ENCODE measurements at places on chromosomes 5 and 9.

DNA sequence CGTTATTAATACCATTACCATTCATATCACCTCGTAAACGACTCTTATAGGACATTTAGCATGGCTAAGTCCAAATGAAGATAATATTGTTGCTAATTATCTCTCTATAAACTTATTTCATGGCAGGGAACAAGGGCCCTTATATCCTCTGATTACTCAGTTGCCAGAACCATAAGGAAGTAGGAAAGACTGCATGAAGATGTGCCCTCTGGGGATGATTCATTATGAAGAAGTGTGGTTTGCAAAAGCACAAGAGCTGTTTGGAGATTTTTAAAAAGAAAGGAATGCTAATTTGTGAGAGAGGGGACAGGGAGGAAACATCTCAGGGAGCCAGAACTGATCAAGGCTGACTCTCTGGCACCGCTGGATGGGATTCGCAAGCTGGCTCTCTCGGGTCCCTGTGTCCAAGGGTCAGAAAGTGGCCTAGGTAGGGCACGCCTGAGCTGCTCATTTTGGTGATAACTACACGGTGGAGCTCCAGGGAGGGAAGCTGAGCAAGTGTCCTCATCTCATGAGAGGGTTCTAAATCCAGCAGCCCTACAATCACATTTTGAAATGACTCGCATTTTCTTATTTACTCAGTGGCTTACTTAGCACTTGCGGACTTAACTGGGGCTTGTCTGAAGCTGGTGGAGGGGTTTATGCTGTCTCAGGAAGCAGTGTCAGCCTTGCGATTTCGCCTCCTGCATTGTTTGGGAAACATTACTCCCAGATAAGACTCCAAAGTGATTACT, 136.8 kb downstream of the C5orf15 start:
- DNase-seq, result no peak

DNA sequence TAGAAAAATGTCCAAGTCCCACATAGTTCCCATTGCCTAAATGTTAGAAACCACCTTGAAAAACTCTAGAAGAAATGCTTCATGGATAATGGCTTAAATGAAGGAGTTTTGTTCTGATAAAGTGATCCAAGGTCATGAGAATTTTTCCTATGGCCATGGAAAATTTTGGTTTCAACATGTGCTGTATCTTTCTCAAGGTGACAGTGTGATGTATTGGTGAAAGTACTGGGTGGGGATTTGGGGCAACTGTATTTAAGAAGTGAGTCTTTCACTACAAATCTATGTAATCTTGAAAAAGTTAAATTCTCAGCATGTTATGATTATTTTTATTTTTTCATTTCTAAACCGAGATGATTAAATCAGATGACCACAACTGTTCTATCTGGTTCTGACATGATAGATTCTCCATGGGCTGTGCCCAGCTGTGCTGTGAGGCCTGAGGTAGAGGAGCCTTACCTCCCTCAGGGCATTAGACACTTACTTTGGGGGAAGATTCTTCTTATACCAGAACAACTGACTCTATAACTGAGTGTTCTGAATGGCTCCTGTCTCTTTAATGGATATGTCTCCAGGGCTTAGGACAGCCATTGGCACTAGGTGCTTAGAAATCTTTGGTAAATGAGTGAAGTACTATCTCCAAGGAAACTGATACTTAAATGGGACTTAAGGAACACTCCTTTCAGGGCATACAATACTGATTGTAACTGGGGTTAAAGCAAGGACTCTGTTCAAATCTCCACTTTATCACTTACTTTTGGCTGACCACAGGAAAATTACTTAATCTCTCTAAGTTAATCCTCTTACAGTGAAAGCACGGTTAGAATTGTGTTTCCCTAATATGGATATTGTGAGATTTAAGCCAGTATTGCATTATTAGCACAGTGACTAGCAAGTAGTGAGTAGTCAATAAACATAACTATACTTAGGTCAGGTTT, 397.4 kb upstream of the MEF2C start:
- no peak for DNase-seq

DNA sequence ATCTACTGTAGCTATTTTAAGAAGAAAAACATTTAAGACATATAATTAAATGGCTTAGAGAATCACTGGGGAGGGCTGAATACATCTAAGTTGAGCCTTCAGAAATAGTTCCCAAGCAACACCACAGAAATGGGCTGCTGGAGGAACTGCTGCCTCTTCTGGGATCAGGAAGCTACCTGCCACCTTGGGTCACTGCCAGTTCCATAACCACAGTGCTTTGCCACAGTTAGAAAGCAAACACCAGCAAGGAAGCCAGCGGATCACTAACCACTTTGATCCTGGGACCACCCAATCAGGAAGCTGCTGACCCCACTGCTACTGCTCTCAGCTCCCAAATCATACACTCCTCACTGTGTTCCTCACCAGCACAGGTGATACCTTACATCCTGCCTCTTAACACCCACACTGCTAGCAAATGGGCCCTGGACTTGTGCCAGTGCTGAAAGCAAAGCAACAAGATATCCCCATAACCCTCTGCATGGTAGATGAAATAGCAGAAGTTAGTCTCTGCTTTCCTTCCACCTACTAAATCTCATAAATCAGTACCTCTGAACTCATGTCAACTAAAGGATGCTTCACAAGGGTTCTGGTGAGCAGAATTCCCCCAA, 346.9 kb downstream of the DEPDC1B start:
- DNase-seq, result no peak

GRCh38 chr5:178527458-178528307, 62.5 kb downstream of the COL23A1 start:
- no peak for DNase-seq

DNA sequence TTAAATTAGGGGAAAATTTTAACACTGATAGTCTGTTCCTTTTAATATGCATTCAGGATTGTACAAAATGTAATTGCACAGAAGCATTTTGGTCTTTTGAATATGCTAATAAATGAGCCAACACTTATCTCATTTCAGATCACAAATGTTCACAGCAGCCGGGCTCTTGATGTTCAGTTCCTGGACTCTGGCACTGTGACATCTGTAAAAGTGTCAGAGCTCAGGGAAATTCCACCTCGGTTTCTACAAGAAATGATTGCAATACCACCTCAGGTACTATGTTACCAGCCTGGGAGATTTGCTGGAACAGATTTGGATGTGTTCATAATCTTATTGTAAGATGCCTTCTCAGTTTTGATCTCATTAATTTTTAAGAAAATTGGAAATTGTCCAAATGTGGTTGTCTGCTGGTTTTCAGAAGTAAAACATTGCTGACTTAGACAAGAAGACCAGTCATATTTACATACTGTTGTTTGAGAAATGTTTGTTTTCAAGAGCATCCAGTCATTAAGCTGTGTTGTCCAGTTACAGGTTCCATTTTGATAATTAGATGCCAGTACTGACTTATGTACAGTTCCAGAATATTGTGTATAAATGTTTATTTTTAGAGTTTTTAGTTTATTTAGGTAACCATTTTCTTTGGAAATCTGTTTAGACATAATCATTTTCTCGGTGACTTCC, 23.0 kb upstream of the TMOD1 start:
- DNase-seq, result no peak

- DNase-seq, result no peak
Measured at GRCh38 chr9:129283705-129284606, 105.9 kb upstream of the IER5L start.

DNA sequence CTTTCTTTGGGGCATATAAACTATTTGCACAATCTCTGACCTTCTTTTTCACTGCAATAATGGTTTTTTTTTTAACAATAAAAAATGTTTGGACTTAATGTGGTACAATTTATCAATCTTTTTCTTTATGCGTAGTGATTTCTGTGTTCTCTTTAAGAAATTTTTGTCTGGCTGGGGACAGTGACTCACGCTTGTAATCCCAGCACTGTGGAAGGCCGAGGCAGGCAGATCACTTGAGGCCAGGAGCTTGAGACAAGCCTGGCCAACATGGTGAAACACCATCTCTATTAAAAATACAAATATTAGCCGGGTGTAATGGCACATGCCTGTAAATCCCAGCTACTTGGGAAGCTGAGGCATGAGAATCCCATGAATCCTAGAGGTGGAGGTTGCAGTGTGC, 72.3 kb downstream of the STK32A start:
- DNase-seq, result no peak

DNA sequence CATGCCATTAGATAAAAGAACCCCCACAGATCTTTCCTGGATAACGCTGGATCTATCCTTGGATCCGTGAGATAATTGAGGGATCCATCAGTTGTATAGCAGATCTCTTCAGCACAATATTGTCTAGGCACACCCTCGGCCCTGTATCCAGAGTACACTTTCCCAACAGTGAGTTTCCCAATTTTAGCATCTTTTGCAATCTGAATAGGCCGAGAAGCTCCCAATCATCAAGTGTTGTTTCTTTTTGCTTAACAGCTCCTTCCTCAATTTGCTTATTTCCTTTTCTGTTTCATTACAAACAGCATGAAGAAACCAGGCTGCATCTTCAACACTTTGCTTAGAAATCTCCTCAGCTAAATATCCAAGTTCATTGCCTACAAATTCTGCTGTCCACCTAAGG, 4.4 kb upstream of the SPTLC1 start:
- no peak for DNase-seq

DNA sequence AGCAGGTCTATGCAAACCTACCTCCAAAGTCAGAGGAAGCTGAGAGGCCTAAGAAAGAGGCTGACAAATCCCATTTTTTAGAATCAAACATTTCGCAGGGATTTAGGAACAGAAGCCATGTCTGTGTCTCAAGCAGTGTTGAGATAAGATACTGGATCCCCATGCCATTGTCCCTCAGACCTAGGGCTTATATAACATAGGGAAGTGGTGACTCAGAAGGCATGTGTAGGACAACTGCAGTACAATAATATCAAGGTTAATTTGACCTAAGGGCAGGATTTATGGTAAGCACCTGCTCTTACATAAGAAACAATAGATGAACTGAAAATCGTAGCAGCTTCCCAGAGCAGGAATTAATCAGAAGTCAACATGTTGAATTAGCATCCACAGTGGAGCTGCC, 459.4 kb downstream of the ANXA1 start:
- no peak for DNase-seq

- no peak for DNase-seq
Measured at GRCh38 chr9:86756576-86757381, 190.5 kb downstream of the GAS1 start.

DNA sequence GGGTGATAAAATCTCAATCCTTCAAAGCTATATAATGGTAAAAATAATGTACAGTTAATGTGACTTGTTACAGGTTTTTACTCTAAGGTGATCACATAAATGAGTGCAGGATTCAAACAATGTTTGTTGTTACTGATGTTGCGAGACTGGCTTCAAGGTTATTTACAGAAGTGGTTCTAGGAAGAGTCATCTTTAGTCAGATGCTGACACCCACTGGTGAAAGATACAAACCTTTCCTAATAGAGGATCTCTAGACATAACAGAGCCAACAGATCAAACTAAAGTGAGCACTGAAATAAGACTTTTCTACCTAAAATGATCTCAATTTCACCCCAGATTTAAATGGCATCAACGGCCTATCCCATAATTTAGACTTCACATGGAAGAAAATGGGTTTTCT, 20.2 kb downstream of the ARSB start:
- DNase-seq, result no peak

GRCh38 chr5:62190173-62190572, 115.8 kb upstream of the KIF2A start:
- DNase-seq, result no peak

- no peak for DNase-seq
Measured at GRCh38 chr9:129177443-129177790, 644 bp downstream of the IER5L start.

GRCh38 chr5:171312129-171312974, 3.3 kb downstream of the TLX3 start:
- DNase-seq, result no peak

DNA sequence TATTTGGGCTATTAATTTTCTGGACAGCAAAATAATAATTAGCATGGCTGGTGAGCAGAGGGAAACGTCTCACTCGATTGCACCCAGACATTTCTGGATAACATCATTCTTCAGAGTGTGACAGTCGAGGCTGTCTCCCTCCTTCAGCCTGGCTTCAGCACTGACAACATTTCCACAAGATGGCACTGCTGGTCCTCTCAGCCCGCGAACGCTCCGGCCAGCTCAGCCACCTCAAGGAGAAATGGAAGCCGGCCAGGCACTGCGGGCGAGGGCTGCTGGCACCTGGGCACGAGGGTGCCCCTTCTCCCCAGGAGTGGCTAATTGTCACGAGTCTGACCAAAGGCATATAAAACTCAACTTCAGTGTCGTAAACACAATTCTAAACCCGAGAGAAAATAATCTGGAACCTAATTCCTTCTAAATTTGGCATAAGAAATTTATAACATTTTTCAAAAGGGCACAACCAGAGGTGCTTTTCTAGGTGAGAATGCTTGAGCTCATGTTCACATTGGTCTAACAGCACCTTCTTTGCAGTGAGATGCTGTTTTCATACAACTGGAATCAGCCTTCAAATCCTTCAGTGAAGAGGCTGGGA, 65.9 kb downstream of the DAP start:
- no peak for DNase-seq

DNA sequence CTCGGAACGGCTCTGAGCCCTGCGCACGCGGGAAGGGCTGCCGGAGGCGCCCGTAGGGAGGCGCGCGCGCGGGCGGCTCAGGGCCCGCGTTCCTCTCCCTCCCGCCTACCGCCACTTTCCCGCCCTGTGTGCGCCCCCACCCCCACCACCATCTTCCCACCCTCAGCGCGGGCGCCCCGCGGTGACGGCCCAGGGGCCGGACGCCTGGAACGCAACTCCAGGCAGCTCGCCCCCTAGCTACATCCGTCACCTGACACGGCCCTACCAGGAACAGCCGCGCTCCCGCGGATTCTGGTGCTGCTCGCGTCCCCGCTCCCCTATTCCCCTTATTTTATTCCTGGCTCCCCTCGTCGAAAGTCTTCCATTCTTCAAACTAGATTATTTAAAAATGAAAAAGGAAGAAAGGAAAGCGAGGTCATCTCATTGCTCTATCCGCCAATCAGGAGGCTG, at the start of gene CDKN2B-AS1:
CDKN2B-AS1 (plus strand) TSS at position 236 of the 450 bp plus-strand sequence.
- DNase-seq, result peak; percentile 27

- no peak for DNase-seq
Measured at GRCh38 chr5:102903074-102903871, 148.2 kb downstream of the PAM start.

GRCh38 chr5:116830079-116830478, 255.5 kb upstream of the SEMA6A start:
- no peak for DNase-seq

DNA sequence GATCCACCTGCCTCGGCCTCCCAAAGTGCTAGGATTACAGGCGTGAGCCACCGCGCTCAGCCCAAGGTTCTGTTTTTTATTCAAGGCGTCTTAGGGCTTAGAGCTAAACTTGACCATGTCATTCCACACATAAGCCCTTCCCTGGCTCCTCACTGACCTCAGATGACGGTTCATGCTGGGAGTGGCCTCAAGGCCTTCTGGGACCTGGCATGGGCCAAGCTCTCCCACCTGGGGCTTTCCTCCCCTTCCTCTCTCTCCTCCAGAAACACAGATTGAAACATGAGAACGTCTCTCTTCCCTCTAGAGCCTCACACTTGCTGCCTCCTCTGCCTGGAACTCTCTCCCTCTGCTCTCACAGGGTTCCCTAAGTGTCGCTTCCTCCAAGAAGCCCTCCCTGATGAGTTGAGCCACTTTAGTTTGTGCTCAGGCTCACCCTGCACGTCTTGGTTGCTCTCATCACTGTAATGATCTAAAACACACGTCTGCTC, 155.6 kb upstream of the IER5L start:
- no peak for DNase-seq

- no peak for DNase-seq
Measured at GRCh38 chr5:15731699-15732098, 231.7 kb downstream of the FBXL7 start.

- DNase-seq, result no peak
Measured at GRCh38 chr9:16320338-16320902, 550.0 kb downstream of the BNC2 start.

Measured in CD4-positive, alpha-beta T cell treated with Interleukin-6 at 100 ng/mL for 8 hours (primary cell).